Fibroblast of the aortic adventitia (primary cell): ENCODE measurements at places on chromosomes 7 and 10. TPM values are rescaled to one million over a fixed set of nuclear protein-coding genes. Genes with fewer than 3 reads are reported as not detected.

DNA sequence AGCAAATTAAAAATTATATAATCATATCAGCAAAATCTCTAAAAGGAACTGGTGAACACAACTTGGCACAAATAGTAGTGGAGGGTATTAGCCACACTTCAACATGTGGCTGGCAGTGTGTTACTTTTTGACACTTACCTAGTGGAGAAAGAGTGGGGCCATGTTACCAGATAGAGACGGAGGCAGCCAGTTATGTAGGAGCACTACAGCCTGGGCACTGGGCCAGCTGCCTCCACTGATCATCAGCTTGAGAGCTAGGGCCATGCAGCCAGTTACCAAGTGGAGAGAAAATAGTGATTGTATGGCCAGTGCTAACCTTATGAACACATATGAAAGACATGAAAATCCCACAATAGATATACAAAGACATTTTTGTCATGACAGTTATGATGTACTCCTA, 243.1 kb downstream of the CTNNA3 start:
- no peak for DNase-seq

- no peak for DNase-seq
These were observed 11.5 kb upstream of the KLRG2 start for GRCh38 chr7:139494835-139495579.

C7orf33 gene
- not detected in 2 replicates for total RNA-seq

DNA sequence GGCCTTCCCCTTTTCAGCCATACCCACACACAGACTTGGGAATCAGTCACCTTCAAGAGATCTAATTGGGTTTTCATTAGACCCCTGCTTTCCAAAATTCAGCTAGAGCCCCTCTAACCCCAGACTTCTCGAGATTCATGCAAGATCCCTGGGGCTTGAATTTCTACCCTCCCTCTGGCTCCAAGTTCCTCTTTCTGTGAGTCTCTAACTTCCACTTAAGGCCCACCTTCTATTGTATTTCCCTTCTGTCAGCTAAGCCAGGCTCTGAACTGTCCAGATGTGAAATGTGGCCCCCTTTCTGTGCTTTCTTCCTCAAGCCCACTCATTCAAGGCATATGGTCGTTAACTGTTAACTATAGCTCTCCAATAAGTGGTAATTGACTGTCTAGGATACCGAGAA, 132.2 kb downstream of the ZNF365 start:
- no peak for DNase-seq

TAS2R3 gene
- total RNA-seq: 1.2 and 2.5 TPM in 2 replicates

XRCC2 gene
- 1.1 and 8.1 TPM in 2 replicates for total RNA-seq

AASS gene
- 20.8 and 53.9 TPM in 2 replicates for total RNA-seq
